Endothelial cell (in vitro differentiated cells): ENCODE measurements at places on chromosomes 11 and 22. TPM values are rescaled to one million over a fixed set of nuclear protein-coding genes. Genes with fewer than 3 reads are reported as not detected.

DNA sequence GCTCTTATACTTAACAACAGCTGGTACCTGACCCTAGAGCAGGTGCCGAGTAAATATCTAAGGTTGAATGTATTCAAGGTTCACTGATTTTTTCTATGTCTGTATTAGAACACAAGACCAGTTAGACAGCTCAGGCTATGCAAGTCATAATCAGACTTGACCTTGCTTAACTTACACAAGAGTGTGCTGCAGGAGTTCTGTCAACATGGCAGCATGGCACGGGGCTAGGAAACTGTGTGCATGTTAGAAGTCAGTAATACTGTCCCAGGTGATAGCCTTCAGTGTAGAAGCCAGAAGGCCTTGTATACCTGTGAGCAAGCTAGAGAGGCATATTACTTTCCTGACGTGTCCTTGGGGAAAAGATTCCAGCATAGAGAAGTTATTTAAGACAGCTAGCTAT, 253.1 kb downstream of the FAT3 start:
- DNase-seq: no peak

GRCh38 chr11:9143721-9144120, 52.3 kb upstream of the SCUBE2 start:
- DNase-seq: no peak

GRCh38 chr11:71936825-71937224, 8.0 kb downstream of the RNF121 start:
- DNase-seq: no peak

DNA sequence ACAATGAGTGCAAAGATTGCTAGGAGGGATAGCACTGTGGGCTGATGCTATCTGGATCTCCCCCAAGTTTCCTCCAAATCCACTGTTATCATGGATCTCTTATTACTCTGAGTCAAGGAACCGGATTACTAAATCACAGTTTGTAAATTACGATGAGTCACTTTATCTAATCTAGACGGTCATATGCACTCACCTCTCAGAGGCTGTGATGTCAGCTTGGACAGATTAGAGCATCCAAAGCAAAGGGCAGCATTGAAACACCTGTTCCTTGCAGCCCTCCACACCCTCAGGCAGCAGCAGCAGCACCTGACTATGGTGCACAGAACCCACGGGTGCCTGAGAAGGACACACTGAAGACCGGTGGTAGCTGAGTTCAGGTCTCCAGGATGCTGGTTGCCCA, 14.0 kb upstream of the POU2AF1 start:
- DNase-seq: no peak

GRCh38 chr22:33240888-33241475, 182.8 kb upstream of the SYN3 start:
- no peak for DNase-seq

DNA sequence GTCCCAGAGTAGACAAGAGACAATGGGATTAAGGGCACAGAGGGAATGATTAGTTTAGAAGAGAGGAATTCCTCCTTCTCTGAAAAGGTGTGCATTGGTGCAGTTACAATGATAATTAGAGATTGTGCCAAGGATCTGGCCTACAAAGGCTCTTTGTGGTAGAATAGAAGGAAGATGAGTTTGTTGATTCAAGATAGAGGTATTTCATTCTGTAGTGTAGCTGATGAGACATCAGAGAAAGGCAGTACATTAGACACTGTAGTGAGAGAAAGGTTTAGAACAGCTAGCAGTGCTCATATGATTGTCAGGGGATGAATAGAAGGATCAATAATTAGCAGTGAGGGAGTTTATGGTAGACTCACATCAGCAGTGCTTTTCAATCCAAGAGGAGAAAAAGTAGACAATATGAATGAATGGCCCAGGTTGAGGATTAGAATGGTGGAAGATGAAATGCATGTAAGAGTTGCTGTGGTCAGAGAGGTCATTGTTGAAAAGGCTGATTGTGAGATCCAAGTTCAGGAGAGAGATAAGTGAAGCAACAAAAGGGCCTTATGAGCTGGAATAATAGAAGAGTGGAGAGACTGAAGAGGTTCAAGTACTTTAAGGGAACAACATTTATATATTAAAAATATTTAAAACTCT, 28.9 kb downstream of the SIK2 start:
- no peak for DNase-seq

GRCh38 chr11:22734628-22735345, 68.4 kb downstream of the GAS2 start:
- no peak for DNase-seq

DNA sequence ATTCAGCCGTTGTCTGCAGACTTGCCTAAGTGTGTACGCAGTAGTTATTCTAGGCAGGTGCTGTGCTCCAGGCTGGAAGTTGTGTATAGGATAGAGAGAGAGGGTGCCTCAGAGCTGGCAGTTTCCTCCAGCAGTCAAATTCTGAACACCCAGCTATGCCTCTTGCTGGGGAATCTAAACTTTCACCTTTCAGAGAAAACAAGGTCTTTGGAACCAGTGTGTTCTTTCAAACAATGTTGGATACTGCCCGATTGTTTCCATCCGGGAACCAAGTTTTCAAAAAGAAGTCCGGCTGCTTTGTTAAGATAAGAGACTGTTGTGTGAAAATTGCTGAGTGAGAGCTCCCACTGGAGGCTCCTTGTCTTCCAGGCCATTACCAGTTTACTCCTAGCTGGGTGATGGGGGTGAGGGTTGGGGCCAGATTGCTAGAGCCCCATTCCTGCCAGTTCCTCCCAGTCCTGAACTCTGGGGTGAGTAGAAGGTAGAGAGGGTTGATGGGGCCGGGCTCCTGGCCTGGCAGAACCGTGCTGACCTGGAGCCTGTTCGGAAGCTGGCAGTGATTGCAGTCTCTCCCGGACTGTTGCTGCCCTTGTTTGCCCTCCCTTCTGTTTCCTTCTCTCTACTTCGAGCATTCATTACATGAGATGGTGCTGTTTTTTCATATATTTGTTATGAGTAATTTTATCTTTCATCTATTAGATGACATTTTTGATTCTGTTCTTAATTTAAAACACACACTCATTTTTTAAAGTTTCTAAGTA, 150.2 kb downstream of the TEAD1 start:
- DNase-seq: no peak

DNA sequence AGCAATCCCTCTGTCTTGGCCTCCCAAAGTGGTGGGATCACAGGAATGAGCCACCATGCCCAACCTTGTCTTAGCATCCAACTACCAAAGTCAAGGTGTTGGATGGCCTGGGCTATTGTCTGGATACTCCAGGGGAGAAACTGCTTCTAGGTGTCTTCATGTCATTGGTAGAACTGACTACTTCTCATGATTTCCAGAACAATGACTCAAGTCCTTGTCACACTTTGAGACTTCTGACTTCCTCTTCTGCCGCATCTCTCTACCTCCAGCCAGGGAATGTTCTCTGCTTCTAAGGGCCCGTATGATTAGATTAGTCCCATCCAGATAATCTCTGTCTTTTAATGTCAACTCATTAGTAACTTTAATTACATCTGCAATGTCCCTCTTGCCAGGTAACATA, 30.6 kb downstream of the APOL6 start:
- no peak for DNase-seq

- no peak for DNase-seq
Measured at GRCh38 chr11:126086248-126086647, 23.6 kb upstream of the CDON start.

DNA sequence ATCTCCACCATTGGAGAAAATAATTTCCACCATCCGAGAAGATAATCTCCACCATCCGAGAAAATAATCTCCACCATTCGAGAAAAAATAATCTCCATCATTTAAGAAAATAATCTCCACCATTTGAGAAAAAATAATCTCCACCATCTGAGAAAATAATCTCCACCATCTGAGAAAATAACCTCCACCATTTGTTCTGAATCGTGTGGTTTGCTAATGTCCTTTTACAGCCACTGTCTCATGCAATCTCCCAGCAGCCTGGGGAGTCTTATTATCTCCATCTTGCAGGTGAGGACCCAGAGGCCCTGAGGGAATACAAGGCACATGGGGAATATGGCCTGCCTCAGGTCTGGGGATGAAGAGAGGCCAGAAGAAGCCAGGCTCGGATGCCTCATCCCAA, 54.1 kb upstream of the TCF20 start:
- DNase-seq: no peak

DNA sequence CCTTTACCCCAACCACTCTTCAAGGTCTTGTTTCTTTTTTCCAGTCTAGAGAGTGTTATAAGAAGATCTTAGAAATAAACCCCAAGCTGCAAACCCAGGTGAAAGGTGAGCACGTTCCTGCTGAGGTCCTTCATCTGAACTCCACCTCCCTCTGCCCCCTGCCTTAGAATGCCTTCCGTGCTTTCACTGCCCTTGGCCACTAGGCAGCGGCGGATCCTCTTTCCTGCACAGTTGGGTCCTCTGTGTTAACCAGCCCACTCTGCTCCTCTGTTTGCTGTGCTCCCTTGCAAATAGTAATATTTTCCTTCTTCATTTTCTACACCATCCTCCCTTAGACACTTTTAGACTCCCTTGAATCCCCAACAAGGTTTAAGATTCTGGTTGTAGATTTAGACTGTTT, 24.3 kb downstream of the TTC12 start:
- DNase-seq: peak; percentile 31

DNA sequence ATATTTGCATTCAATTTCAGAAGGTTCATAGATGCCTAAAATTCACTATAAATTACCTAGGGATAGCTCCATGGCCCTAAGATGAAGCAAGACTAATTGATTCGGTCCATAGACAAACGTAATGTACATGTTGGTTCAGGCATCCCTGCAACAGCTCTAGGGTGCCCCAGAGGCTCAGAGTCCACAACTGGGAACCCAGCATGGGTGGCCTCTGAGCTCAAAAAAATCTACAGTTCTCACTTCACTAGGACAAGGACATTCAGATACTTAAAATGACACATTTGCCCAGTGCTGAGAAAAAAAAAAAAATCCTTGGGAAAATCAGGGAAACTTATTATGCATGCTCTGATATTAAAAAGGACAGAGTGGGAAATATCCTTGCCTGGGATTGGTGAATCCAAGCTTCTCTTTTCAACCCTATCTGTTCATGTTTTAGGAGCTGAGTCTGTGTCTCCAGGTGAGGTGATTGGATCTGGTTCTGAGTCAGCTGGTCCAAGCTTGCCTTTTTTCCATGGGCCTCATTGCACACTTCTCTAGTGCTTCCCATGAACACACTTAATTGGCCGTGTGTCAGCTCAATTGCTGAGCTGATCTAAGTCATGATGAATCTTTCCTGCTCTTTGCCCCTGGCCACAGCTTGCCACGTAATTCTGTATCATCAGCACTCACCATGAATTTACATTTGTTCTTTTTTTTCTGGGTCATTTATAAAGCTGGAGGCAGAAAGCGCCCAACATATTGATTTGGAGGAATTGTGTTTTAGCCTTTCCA, 116.3 kb upstream of the RCN1 start:
- no peak for DNase-seq

GRCh38 chr11:68120273-68121066, 718 bp downstream of the CHKA start:
- peak; percentile 57 for DNase-seq

- no peak for DNase-seq
Measured at GRCh38 chr11:80349997-80350396, 909.2 kb upstream of the TENM4 start.

DNA sequence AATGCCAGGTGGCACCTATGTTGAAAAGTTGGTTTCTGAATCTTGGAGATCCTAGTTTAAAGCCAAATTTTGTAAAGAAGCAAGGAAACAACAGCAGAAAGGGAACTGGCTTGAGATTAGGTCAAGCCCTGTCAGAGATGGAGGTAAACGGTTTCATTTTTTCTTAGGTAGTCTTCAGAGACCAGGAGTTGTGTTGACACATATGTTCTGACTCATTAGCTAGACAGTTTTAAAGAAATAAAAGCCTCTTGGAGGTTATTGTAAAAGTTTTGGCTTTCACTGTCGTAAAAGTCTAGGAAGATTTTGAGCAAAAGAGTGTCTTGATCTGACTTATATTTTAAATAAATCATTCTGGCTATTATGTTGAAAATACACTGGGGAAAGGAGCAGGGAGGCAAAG, 151.5 kb upstream of the CTSC start:
- DNase-seq: no peak

- no peak for DNase-seq
Measured at GRCh38 chr11:86926975-86927374, 28.2 kb downstream of the FZD4 start.

DNA sequence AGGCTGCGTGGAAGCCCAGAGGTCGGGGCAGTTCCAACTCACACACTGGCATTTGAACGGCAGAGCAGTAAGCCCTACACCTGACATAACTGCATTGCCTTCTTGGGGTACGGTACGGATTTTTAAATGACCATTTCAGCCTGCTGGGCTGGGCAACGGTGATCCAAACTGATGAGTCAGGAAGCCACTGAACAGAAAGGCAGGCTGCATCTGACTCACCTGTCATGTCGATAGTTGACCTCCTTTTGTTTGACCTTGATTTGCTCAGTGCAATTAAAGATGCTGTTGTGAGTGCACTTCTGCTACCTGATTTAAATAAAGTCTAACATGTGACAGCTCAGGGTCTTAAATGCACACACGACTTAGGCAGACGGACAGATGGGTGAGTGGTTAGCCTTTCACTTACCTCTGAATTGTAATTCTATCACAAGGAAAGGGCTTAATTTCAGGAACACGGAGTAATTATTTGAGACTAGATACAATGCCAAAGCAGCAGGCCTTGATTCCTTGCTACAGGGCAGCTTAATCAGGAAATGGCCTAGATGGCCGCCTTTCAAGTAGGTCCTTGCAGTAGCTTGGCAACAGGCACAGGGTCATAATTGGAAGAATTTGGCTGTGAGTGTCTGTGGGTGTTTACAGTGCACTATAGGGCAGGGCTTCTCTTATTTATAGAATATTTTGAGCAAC, 52.2 kb downstream of the BMAL1 start:
- no peak for DNase-seq

The FAM76B gene
- total RNA-seq: 24.2 TPM

The PLET1 gene
- total RNA-seq: not detected

The CRYBB2 gene
- 1.9 TPM for total RNA-seq

The MMP13 gene
- total RNA-seq: not detected

The MOGAT2 gene
- total RNA-seq: not detected

The STK33 gene
- 17.9 TPM for total RNA-seq

The TMPRSS13 gene
- total RNA-seq: 1.8 TPM

The DDTL gene
- 1.4 TPM for total RNA-seq

The IRAG1 gene
- total RNA-seq: 8.7 TPM

The IGLL1 gene
- total RNA-seq: not detected

The TOLLIP gene
- total RNA-seq: 65.3 TPM
